ENCODE measurements at places on chromosomes 12 and 14. TPM values are rescaled to one million over a fixed set of nuclear protein-coding genes. Genes with fewer than 3 reads are reported as not detected.

DNA sequence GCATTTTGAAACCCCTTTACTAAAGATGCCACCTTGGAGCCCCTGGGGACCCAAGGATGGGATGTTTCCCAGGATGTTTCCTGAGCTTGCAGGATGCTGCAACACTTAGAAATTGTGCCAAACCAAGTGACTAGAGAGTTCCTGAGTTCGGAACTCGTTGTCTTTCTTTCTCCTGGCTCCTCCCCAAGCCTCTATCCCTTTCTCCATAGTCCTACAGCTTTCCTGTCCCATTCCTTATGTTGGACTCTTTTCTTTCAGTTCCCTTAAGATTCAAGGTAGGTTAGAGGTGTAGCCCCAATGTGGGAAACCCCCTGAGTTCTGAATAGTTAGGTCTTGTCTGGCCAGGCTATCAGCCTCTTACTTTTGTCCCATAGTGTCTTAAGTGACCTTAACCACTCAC, 1.4 kb upstream of the KIF5A start:
- no peak for DNase-seq

The KRT74 gene
- not detected for polyA plus RNA-seq

DNA sequence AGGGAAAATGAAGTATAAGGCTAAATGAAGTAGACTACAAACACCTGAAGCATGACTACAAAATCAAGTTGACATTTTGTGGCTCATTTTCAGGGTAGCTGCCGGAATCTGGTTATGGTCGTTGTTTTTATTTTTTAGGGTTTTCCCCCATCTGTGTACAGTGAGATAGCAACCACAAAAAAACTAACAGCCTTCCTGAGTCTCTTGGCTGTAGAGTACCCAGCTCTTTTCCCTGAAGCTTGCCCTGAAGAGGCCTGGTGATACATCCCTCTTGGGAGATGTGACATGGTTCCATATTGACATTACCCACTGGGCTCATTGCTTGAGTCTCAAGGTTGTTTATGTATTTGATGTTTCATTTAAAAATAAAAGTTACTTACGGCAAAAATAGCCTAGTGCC, 424.0 kb downstream of the ZFP36L1 start:
- no peak for DNase-seq

GRCh38 chr12:65443038-65443437, 164.6 kb downstream of the MSRB3 start:
- DNase-seq, result no peak

The BORCS5 gene
- polyA plus RNA-seq, result 7.8 TPM
